ENCODE measurements at places on chromosomes 2 and 18.

- DNase-seq, result no peak
Measured at GRCh38 chr2:105873721-105874120, 129.0 kb downstream of the NCK2 start.

DNA sequence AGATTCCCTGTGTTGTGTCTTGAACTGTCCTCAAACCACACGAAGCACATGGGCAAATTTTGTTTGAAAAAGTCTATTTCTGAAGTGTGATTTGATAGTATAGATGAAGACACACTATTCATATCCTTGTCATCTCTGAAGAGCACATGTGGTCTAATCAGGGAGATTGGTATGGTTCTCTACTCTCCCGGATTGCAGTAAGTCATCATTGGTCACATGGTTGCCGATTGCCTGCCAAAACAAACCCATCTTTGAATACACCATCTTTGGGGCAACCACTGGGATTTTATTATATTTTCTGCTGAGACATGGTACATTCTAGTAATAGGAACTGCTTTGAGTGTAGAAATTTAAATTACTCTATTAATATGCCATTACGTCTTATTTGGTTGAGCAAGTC, 186.9 kb downstream of the MYO1B start:
- no peak for DNase-seq

- DNase-seq, result no peak
Measured at GRCh38 chr2:17544256-17544655, 3.8 kb downstream of the VSNL1 start.

- no peak for DNase-seq
Measured at GRCh38 chr2:100909534-100910081, 89.7 kb downstream of the NPAS2 start.

- no peak for DNase-seq
Measured at GRCh38 chr18:23353459-23353858, 99.6 kb upstream of the RIOK3 start.

GRCh38 chr18:46419391-46420141, 237.5 kb downstream of the LOXHD1 start:
- DNase-seq, result no peak

- no peak for DNase-seq
Measured at GRCh38 chr2:213740453-213740852, 456.2 kb downstream of the SPAG16 start.

Data from GOT3 (cell line).